ENCODE measurements at places on chromosomes 1 and 21.

DNA sequence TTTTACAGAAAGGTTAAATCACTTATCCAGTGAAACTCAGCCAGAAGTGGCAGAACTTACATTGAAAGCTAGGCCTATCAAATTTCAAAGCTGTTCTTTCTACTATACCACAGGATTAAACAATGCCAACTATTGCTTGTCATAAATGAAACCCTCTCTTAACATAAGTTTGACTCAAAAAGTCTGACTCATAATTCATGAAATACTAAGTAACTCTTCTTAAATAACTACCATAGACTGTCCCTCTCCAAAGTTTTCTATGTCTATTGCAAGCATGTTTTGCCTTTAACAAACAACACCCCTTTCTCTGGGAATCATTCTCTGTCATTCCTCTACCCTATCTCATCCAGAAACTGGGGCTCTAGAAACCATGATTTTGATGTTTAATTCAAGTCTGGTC is 109.5 kb upstream of the UBE2U start:
- no peak for DNase-seq

DNA sequence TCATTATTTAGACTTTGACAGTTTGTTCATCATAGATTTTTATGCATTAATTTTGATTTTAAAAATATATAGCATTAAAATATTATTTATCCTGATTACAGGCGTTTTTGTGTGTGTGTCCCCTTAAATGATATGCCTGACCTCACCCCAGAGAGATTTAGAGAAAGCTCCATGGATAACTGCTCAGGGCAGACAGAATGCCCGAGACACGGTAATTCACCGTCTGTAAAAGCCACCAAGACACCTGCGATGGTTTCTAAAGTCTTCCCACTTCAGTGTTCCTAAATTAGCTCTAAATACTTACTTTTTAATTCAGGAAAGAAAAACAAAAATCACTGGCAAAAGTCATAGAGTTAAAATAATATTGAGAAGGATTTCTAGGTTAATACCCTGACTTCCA is 350.6 kb upstream of the RUNX1 start:
- DNase-seq = no peak

- no peak for DNase-seq
These were observed 7.8 kb downstream of the C1orf162 start for GRCh38 chr1:111481387-111482221.

DNA sequence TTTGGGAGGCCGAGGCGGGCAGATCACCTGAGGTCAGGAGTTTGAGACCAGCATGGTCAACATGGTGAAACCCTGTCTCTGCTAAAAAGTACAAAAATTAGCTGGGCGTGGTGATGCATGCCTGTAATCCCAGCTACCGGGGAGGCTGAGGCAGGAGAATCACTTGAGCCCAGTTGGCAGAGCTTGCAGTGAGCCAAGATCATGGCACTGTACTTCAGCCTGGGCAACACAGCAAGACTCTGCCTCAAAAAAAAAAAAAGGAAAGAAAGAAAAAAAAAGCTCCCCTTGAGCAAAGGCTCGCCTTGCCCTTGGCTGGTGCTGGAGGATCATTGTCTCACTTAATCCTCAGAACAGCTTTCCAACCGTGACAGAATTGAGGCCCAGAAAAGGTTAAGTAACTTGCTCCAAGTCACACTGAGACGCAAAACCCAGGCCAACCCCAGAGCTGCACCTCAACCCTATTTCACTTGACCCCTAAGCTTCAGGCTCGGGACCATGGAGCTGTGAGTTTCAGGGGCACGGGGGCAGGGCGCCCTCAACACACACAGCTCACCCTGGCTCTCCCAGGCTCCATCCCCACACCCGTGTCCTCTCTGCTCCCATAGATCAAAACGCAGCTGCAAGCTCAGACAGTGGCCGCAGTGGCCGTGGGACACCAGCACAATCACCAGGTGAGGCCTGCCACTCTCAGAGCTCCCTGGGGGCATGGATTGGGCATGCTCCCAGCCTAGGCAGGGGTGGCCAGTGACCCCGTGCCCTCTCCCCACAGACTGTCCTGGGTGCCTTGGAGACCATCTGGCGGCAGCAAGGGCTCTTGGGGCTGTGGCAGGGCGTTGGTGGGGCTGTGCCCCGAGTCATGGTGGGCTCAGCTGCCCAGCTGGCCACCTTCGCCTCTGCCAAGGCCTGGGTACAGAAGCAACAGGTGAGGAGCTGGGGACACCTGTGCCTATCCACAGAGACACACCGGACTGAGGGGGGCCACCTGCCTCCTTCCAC is 1.6 kb downstream of the SLC25A34 start:
- no peak for DNase-seq

- DNase-seq = peak; percentile 34
These were observed 25.3 kb upstream of the ADGRB2 start for GRCh38 chr1:31789259-31790065.

- no peak for DNase-seq
These were observed 13.0 kb upstream of the PADI6 start for GRCh38 chr1:17359031-17359430.

DNA sequence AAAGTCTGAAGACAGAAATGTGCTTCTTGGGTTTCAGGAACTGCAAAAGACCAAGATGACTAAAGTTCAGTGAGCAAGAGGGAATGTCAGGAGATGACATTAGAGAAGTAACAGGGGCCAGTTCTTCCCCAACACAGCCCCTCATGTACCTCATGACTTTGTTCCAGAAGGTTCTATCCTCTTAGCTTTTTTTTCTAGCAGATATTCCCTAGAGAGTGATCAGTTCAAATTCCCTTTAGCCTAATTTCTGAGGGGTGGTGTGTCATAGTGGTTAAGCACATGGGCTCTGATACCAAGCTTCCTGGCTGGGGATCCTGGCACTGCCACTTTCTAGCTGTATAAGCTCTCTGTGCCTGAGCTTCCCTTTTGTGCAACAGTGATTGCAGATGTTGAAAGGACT is 108.0 kb downstream of the LBR start:
- DNase-seq = no peak

DNA sequence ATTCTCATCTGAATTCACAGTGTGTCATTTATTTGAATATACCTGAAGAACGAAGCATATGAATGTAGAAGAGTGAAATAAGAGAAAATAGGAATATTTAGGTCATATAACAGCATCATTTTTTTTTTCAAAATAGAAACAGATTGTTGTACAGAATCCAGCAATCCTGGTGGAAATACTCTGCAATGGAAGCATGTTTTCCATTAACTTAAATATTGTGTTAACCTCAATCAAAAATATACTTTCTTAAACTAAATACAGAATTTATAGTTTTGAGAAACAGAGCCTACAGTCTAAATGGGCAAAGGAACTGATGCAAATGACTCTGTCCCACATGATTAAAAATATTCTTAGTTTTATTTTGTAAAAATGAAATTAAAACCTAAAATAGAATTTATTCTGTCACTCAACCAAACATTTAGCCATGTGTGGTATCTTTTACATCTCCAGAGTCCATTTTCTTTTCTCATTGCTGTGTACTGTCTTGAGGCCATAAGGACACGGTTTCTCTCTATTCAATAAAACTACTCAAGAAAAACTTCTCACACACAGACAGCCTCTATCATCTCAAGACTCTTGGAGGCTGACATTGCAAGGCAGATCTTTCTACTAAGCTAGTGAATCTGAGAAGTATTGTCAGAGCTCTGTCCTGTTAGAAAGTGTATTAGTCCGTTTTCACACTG is 322.6 kb downstream of the LTN1 start:
- no peak for DNase-seq

- DNase-seq = no peak
These were observed 187.2 kb upstream of the PTGFR start for GRCh38 chr1:78303620-78304019.

DNA sequence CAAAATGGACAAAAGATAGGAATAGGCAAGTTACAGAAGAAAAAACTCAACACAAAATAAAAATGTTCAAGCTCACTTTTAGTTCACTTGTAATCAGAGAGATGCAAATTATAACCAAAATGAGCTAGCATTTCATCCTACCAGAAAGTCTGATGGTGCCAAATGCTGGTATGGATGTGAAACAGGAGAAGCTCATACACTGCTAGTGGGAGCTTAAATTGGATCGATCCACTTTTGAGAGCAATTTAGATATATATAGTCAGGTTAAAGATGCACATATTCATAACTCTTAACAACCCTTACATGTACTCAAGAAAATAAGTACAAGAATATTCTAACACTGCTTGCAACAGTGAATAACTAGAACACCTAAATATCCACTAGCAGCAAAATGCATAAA is 18.5 kb upstream of the CAMSAP2 start:
- DNase-seq = no peak

DNA sequence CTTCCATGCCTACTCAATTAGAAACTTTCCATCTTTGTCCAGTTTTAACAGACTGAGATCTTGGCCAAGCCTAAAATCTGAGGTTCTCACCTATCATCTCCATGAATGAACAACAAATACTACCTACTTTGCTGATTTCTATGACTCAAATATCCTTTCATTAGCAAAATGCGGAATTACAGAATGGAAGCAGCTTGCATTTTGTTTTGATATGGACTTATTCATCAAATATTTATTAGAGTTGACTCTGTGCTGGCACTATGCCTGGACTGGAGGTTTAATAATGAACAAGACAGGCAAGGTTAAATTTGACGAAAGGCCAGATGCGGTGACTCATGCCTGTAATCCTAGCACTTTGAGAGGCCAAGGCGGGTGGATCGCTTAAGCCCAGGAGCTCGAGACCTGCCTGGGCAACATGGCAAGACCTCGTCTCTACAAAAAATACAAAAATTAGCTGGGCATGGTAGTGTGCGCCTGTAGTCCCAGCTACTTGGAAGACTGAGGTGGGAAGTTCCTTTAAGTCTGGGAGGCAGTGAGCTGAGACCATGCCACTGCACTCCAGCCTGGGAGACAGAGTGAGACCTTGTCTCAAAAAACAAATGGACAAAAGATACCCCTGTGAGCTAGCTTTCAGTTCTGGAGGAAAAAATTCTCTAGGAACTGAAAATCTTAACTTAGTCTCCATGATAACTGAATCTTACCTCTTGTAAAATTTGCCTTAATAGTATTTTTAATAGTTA is 29.4 kb upstream of the SOD1 start:
- no peak for DNase-seq

- DNase-seq = no peak
These were observed 3.1 kb downstream of the IGSF3 start for GRCh38 chr1:116664366-116664977.

DNA sequence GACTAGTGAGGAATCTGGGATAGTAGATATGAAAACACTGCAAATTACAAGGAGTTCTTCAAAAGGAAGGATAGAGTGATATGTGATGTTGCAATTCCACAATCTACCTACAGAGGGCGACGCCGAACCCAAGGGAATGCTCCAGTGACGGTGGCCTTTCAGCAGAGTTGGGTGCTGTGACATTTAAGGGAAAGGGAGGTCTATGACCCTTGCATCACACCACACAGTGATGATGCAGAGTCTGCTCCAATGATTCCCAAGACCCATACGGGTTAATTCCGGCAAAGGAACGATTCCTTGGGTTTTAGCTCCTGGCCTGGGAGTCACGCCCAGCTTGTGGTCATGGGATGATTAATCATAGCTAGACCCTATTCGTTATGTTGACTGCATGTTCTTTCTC is 123.0 kb upstream of the IGSF21 start:
- no peak for DNase-seq

DNA sequence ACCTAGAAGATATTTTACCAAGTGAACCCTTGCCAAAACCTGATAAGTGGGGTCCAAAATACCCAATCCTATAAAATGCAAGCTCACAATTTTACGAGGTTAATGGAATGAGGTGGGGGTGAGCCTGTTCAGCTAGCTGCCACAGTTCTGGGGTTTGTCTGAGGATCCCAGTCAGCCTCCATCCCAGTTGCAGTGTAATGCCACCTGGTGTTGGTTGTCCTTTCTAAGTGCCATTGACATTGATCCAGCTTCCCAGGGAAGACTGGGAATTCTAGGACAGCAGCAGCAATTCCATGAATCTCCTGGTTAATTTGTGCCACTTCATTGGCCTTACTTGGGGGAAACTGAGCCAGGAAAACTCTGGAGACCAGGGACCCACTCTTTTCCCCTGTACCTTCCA is 298.3 kb downstream of the RWDD3 start:
- DNase-seq = no peak

GRCh38 chr1:13948888-13949391 is 249.0 kb downstream of the PRDM2 start:
- no peak for DNase-seq

- no peak for DNase-seq
These were observed 13.0 kb upstream of the CNIH4 start for GRCh38 chr1:224343679-224344078.

- no peak for DNase-seq
These were observed 11.5 kb downstream of the SLC44A3 start for GRCh38 chr1:94831641-94832040.

GRCh38 chr1:53501065-53502005 is 42.1 kb downstream of the DMRTB1 start:
- no peak for DNase-seq

- DNase-seq = no peak
These were observed 355.1 kb upstream of the RUNX1 start for GRCh38 chr21:35404247-35404646.

DNA sequence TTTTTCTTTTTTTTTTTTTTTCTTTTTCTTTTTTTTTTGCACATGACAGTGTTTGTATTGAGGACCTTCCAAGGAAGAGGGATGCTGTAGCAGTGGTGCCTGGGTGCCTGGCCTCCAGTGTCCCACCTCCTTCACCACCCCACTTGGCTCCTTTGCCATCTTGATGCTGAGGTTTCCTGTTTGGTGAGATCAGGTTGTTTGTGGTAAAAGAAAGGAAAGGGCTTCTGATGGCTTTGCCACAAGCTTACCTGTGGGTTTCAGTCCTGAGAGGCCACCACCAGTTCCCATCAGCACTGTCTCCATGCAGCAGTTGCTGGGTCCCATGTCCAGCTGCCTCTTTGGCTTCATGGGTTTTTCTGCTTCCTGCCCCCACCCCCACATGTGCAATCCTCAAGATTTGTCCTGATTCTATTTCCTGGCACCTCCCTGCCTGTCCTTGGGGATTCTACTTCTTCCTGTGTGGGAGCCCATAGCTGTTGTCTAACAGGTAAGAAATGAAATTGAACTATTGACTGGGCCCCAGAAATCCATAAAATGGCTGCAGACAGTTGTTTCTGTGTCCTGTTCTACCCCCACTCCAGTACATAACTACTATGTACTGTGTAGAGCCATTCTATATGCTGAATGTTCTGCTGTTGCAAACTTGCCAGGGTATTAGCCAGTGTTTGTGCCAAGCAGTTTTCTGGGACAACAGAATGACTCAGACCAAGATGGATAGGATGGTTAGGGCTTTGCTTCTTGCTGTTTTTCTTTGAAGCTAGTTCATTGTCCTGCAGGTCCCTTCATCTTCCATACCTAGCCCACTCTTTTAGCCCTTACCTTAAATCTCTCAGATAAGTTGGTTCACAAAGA is 4.2 kb upstream of the CCDC28B start:
- no peak for DNase-seq

GRCh38 chr21:42777064-42777756 is 102.1 kb downstream of the WDR4 start:
- no peak for DNase-seq

GRCh38 chr1:42002220-42002619 is 83.5 kb upstream of the HIVEP3 start:
- no peak for DNase-seq

- no peak for DNase-seq
These were observed 4.8 kb upstream of the EDARADD start for GRCh38 chr1:236389253-236389652.

- no peak for DNase-seq
These were observed 76.4 kb downstream of the TTC3 start for GRCh38 chr21:37149411-37149810.

All from NCI-H1436 treated with DMSO at 0.1 percent for 48 hours (cell line).